ENCODE measurements at places on chromosomes 4 and X.

GRCh38 chr4:4519297-4519894, 22.5 kb downstream of the STX18 start:
- no peak for DNase-seq

DNA sequence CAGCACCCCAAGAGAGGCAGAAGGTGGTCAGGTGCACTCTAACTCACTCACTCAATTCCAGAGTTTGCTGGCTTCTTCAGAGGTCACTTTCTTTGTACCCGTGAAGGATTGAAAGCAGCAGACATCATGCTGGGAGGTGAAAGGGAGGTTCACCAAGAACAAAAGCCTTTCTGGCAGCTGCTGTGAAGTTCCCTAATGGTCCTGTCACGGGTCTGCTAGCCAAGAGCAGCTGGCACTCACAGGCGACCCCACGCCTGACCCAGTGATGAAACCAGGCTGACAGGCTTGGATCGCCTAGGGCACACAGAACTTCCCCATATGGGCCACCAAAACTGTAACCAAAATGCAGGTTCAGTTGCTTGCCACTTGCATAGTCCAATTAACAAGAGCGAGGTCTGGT, 11.8 kb downstream of the NUDT11 start:
- DNase-seq: no peak

DNA sequence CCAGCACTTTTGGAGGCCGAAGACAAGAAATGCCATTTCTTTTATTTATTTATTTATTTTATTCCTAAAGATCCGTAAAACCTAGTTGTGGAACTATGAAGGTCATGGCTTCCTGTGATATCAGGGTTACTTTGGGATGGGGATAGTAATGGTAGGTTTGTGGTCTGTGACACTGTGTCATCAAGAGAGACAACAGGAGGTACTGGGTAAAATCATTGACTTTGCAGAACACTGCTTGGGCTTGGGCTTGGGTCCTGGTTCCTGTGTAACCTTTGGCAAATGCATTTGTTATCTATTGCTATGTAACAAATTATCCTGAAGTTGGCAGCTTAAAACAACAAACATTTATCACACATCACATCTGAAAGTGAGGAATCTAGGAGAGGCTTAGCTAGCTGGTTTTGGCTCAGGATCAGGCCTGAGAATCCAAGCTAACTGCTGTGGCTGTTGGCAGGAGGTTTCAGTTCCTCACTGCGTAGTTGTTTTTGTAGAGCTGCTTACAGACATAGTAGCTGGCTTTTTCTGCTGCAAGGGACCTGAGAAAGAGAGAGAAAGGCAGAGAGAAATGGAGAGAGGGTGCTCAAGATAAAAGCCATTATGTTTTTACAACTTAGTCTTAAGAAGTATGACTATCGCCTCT, 576.4 kb upstream of the SLIT2 start:
- DNase-seq: peak; percentile 84

DNA sequence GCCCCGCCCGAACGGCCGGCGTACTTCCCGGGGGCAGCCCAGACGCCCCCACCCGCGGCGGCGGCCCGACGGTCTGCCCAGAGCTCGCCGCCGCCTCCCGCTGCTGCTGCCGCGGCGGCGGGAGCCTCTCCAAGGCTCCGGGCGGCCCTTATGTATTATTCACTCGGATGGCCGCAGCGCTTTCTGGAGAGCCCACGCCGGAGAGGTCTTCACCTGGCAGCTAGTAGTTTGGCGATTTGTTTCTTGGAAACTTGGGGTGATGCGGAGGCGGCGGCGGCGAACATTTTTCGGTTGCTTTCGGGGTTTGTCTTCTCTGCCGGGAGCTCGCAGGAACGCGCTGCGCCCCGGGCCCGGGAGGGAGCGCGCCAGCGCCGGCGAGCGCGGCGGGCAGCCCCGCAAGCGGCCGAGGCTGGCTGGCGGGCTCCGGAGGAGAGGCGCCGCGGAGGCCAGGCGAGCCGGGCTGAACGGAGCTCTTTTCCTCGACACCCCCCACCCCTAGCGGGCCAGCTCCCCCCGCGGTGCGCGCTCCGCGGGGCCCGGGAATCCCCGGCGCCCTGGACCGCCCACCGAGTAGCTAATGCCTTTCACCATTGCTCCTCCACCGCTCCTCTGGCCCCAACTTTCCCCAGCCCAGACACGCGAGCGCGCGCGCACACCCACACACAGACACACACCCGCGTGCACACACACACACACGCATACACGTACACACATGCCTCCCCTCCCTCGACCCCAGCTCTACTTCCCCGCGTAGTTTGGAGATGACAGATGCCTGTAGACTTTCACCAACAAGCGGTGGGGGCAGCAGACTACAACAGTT, 113.5 kb downstream of the DHX15 start:
- no peak for DNase-seq

DNA sequence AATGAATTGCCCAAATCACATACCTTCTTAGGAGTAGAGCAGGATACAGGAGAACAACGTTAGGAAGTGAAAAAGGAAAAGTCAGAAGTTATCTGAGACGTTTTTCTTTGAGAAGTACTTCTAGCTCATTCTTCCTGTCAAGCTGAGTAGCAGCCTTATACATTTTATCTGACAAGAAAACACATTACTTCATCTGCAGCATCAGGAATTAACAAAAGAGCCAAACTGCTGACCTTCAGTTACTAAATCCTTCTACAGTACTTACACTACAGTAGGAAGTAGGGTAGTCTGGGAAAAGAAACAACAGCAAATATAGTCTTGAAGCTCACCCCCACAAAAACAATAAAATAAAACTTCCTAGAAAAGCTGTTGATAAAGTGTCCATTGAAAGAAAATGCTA, 57.0 kb downstream of the ATP11C start:
- no peak for DNase-seq

Data from MV-4-11 (cell line).